ENCODE measurements at places on chromosomes 16 and 17.

- DNase-seq, result no peak
These were observed 42.8 kb upstream of the ZC3H18 start for GRCh38 chr16:88527186-88527936.

DNA sequence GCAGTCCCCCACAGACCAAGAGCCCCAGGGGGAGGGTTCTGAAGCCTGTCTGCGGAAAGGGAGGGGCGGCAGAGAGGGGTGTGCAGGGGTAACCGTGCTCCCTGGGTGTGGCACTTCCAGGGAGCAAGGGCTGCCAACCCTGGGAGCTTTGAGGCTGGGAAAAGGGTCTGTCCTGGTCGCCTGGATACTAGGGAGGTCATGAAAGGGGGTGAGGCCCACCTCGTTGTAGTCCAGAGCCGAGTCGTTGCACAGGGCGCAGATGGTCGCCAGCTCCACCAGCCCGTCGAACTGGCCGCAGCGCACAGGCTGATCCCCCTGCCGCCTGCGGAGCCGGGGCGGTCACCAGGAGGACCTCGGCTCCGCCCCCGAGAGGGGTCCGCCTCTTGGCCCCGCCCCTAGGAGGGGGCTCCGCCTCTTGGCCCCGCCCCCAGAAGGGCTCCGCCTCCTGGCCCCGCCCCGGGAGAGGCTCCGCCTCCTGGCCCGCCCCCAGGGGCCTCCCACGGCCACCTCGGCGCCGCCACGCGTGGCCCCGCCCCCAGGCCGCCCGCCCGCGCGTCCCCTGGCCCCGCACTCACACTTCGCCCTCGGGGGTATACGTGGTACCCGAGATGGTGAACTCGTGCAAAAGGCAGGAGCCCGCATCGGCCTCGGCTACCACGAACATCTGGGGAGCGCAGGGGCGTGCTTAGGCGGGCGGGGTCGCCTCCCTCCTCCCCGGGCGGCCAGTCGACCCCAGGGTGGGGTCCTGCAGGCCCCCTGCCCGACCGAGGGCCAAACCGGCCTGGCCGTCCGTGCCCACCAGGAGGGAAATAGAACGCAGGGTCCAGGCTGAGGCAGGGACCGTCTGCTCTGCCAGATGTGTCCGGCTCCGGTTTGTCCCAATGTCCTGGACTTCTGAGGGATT lies 19.5 kb downstream of the ATP2A3 start:
- DNase-seq, result no peak

DNA sequence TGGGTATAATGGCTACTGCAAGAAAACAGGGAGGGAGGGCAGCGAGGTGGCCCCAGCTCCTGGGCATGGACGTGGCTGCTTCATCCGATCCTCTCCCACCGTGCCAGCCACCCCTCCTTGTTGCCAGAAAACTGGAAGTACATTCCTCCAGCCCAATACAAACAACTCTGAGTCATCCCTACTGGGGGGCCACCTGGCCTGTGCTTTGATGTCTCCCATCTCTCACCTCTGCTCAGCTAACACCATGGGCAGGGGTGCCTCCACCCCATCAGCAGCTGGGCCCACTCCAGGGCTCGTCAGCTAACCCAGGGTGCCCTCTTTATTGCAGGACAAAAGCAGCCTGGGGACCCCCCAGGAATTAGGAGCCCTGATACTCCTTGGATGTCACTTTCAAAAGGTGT lies 2.0 kb downstream of the RHBDF2 start:
- DNase-seq, result no peak

GRCh38 chr17:49717371-49717861 lies 9.7 kb upstream of the SLC35B1 start:
- no peak for DNase-seq

DNA sequence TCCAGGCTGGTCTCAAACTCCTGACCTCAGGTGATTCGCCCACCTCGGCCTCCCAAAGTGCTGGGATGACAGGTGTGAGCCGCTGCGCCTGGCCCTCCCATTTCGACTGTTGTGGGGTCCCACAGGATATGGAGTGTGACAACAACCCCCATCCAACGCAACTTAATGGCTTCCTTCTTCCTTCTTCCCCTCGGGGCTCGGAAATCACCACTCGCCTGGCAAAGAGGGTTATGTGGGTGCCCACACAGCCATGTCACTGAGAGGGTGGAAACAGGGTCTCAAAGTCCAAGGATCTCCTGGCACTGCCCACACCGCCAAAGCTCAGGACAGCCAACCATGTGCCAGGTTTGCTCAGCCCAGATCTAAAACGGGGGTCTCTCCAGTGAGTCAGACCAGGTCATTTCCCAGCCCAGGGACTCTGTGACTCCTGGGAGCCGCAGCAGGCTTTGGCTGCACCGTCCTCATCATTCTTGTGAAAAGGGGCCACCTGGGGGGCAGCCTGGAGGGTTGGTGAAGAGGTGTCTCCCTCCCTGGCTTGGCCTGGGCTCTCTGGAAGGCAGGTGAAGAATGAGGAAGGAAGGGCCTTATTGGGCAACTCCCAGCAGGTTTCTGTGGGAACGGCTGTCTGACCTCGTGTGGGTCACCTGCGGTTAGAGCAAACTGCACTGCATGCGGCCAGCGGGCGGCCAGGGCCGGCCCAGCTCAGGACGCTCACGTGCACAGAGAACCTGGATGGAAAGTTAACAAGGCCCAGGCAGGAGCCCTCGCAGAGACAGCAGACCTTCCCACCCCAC lies 25.3 kb upstream of the LITAF start:
- no peak for DNase-seq

DNA sequence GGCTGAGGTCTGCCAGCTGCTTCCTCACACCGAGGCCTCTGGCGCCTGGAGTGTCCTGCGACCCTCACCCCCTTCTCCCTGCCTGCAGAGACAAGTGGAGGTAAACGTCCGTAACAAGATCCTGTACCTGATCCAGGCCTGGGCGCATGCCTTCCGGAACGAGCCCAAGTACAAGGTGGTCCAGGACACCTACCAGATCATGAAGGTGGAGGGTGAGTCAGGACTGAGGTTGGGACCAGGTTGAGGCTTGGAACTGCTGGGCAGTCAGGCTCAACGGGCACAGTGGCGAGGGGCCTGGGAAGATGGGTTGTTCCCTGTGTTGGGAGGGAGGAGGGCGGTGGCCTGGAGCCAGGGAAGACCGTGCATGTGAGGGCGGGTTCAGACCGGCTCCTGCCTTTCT lies 4.8 kb downstream of the HGS start:
- no peak for DNase-seq

DNA sequence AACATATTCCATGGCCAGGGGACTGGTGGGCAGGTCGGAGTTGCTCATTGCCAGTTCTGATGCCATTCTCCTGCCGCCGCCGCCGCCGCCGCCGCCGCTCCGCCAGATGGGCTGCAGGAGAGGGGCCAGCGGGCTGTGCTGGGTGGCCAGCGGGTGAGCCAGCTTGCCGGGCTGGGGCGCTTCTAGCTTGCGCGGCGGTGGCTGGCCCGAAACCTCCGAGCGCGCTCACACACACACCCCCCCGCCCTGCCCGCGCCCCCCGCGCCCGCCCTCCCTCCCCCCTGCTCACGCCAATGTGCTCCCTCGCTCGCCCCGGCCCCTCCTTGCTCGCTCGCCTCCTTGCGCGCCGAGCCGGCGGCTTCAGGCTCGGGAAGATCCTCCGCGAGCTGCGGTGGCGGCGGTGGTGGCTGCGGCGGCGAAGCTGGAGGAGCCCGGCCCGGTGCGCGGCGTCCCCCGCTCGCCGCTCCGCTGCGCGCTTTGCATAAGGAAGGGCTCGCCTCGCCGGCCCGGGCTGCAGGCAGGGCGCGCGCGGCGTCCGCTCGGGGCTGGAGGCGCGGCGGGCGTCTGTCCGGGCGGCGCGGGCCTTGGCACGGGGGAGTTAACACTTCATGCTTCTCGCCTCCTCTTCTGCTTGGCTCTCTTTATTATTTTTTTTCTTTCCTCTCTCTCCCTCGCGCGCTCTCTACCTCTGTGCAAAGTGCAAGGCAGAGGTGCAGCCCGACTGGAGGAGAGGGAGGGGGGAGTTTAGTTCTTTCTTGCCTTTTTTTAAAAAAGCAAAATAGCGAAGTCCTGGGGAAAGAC lies 500 bp downstream of the MAF start:
- no peak for DNase-seq

DNA sequence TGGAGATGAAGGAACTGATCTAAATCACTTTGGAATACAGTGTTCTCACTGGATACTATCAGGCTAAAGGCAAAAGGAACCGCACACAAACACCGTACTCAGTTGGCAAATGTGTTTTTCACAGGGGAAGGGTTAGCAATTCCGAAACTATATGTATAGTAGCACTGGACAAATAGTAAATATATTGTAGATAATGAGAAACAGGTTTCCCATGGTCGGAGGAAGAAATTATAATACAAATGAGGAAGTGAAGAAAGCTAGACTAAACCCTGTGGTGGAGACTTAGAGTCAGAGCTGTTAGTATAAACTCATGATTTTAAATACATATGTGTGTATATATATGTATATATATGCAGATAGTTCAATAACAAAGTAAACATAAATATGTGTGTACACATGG lies 414.1 kb upstream of the SALL1 start:
- peak; percentile 26 for DNase-seq

DNA sequence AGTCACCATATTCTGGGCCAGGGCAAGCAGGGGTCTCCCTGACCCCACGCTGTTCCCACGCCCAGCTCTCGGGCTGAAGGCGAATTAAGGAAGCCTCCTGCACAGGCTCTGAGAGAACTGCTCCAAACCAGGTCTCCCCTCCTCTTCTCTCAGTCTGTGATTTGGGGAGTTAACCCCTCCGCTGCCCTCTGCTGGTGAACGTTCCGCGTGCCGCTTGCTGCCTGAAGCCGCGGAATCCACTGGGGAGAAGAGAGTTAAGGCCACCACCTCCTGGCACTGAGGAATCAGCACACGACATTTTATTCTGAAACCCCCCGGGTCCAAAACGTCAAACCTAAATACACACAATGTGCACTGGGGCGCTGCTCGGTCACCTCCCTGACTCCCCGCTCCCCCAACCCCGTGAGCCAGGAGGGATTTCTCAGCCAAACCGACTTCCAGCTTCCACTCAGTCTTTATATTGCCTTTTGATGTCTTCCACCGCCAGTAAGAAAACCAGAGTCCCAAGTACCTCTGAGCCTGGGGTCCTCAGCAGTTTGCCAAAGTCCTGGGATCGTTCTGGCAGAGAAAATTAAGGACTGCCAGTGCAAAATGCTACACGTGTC lies 54.4 kb upstream of the RCVRN start:
- no peak for DNase-seq

- DNase-seq, result no peak
These were observed 22.1 kb downstream of the TMEM114 start for GRCh38 chr16:8568231-8568617.

GRCh38 chr17:71234349-71234748 lies 886.5 kb upstream of the SOX9 start:
- no peak for DNase-seq

DNA sequence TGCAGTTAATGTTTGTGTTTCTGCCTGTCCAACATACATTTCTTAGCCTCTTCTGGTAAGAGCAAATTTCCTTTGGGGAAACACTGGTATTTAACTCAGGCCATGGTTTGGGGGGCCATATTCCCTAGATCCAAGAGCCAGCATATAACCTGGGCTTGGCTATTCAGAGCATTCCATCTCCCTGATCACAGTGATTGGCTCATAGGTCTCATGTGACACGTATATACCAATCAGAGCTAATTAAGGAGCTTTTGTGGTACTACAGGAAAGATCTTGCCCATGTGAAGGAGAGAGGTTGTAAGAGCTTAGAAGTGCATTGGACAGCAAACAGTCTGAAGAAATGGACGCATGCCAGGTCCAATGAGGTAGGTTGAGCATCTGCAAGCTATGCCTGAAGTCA lies 33.4 kb upstream of the GPR139 start:
- no peak for DNase-seq

GRCh38 chr16:57985204-57986181 lies 14.6 kb upstream of the CNGB1 start:
- no peak for DNase-seq
